Activated gamma-delta T cell treated with Interleukin-2 at 50 U/mL for 16 hours (primary cell): ENCODE measurements at places on chromosomes 6 and 20.

GRCh38 chr20:42792052-42792451 is 397.7 kb downstream of the PTPRT start:
- no peak for DNase-seq

- DNase-seq: no peak
Measured at GRCh38 chr6:95095855-95096254, 481.5 kb upstream of the MANEA start.

GRCh38 chr6:111606620-111607115 is 990 bp upstream of the TRAF3IP2 start:
- DNase-seq: no peak

DNA sequence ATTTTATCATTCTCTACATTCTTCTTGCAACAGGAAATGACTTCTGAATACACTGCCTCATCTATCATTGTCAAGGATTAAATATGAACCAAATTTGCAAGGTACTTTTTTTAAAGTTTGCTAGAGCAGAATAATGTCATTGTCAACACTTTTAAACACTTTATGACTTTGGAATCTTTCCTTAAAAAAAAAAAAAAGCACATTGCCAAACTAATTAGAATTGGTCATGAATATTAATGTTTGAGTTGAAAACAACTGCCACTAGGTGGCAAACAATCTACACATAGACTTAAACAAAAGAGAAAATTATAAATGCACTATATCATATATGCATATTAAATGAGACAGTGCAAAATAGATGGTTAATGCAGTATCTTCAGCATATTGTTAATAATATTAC is 32.5 kb upstream of the TMEM244 start:
- no peak for DNase-seq

DNA sequence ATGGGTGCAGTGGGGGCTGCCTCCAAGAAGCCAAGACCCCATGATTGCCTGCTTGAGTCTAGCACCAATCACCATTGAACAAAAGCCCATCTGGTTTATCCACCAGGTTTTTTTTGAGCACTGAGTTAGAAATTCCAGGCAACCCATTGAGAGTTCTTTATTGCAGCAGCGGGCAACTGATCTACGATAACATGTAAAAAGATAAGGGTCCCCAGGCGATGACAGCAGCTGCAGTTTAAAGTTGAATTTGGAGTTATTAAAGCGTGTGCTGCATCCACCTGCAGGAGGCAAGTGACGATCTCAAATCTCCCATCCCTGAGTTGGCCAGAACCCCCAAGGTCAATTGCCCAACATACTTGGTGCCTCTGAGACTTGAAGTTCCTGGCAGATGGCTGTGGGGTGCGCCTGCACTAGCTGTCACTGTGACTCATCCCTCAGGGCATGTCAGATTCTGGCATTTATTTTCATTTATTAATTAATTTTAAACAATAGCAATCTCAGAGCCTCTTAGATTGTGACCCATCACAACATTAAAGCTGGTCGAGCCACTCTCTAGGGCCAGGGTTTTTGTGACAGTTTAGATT is 290.4 kb upstream of the SULF2 start:
- DNase-seq: no peak

GRCh38 chr6:163147994-163148393 is 266.5 kb upstream of the QKI start:
- no peak for DNase-seq

DNA sequence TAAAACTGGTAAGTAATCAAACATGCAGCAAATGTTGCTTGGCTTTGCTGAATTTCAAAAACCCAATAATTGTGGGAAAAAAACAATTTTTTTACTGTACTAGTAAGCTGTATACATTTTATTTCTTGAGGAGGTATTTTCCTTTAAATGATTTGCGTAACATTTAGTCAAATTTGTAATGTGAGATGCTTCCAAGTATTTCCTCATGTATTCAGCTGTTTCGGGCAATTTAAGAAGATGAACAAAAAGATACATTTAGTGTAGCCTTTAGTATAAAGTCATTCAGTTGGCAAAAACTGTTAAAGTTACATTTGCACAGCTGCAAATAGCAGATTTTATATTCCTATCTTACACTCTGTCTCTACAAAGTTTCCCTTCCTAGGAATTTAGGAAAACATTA is 186.1 kb upstream of the SCGN start:
- DNase-seq: no peak

DNA sequence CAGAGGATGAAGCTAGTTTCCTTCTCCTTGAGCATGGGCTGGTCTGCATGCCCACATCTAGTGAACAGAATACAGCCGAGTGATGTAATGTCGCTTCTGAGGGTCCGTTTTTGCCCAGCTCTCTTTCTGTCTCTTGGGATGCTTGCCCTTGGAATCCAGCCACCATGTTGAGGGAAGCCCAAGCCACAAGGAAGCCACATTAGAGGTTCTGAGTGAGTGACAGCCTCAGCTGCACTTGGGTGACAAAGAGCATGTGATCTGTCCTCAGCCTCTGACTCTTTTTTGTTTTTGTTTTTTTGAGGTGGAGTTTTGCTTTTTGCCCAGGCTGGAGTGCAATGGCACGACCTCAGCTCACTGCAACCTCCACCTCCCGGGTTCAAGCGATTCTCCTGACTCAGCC is 100.6 kb upstream of the SALL4 start:
- DNase-seq: no peak

- no peak for DNase-seq
Measured at GRCh38 chr20:32206760-32207625, 550 bp downstream of the PLAGL2 start.

GRCh38 chr20:54195483-54196472 is 12.1 kb upstream of the PFDN4 start:
- no peak for DNase-seq

- no peak for DNase-seq
Measured at GRCh38 chr20:21251278-21251677, 51.9 kb upstream of the XRN2 start.

DNA sequence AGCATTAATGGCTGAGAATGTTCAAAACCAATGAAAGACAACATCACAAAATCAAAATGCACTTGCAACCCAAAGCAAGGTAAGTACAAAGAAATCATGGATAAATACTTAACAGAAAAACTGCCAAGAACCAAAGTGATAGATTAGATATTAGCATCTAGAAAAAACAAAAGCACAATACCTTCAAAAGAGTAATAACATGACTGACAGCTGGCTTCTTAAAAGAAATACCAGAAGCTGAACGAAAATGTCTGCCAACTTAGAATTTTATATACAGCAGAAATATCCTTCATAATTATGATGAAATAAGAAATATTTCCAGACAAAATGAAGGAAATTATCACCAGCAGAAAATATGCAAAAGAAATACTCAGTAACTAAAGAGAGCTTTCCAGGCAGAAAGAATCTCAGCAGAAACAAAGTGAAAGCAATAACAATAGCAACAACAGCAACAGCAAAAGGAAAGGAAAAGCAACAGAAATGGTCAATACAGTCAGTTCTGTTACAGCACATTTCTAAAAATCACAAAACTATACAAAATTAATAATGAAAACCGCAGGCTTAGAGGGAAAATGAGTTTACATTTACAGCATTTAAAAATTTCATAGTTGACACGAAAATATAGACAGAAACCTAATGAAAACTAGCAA is 121.5 kb upstream of the MAN1A1 start:
- no peak for DNase-seq

- DNase-seq: no peak
Measured at GRCh38 chr6:116051244-116051643, 9.4 kb downstream of the FRK start.

DNA sequence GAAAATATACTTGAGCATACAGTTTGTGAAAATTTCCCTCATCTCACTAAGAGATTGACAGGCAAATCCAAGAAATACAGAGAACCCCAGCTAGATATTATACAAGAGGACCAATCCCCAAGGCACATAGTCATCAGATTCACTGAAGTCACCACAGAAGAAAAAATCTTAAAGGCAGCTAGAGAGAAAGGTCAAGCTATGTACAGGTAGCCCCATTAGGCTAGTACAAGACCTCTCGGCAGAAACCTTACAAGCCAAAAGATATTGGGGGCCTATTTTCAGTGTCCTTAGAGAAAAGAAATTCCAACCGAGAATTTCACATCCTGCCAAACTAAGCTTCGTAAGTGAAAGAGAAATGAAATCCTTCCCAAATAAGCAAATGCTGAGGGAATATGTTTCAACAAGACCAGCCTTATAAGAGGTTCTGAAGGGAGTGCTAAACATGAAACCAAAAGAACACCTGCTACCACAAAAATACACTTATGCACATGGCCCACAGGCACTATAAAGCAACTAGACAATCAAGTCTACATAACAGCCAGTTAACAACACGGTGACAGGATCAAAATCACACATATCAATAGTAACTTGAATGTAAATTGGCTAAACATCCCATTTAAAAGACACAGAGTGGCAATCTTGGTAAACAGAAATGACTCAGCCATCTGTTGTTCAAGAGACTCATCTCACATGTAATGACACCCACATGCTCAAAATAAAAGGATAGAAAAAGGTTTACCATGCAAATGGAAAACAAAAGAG is 96.3 kb downstream of the FHL5 start:
- DNase-seq: no peak

DNA sequence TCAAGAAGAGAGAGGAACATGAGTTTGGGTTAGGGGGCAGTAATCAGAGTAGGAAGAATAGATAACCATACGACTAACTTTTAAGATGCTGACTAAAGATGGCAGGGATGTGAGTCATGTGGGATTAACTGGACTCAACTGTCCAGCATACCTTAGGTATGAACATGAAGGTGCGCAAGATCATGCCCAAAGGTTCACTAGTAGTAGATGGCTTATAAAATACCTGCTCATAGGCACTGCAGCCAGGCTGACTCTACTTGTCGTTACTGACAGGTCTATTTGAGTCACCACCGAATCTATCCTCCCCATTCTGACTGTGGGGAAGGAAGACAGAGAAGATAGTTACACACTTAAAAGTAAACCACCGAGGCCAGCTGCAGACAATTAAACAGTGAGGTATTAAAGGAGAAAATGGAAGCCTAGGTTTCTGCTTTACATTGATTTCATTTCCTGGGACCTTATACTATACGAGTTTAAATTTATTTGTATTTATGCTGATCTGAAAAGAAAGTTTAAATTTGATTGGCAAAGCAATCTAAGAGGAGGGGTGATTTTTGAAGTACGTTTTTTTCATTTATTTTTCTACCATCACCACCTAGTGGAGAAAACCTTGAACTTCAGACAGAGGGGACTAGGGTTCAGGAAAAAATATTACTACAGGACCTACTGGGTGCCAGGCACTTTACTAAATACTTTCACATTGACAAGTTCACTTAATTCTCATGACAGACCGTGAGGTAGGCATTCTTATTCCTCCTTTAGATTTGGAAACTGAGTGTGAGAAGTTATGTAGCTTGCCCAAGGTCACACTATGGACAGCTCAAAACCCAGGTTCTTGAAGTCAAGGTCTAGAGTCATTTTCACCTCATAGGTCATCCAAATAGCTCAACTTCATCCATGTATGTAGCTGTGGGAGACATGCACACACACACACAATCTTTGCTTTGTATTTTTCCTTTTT is 4.0 kb upstream of the WRNIP1 start:
- no peak for DNase-seq

DNA sequence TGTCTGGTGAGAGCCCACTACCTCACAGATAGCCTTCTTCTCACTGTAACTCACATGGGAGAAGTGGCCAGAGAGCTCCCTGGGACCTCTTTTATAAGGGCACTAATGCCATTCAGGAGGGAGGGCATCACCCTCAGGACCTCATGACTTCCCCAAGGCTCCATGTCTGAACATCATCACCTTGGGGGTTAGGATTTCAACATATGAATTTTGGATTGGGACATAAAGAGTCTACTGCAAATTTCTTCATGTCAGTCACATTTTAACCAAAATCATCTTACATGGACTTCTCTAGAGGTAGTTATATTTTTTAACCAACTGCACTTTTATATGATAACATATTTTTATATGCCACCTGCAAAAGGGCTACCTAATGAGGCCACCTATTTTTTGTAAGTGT is 324.7 kb downstream of the PLCB1 start:
- no peak for DNase-seq

- DNase-seq: no peak
Measured at GRCh38 chr6:6772751-6773150, 184.2 kb downstream of the LY86 start.

DNA sequence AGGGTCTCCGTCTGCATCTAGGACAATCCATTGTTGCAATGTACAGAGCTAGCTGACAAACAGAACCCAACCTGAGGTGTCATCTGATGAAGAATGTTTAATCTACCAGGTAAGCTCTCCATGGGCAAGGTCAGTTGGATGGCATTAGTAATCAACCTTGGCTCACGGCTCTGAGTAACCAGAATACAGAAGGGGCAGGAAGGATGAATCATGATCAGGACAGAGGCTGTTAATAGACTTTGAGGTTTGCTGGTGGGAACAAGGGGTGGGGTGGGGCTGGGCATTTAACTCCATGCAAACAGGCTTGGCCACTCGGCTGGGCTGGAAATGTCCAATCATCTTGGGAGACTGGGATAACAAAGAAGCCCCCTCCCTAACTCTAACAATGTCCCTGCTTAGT is 77.1 kb upstream of the MRPS10 start:
- DNase-seq: no peak

- DNase-seq: no peak
Measured at GRCh38 chr6:111406200-111406721, 76.8 kb downstream of the REV3L start.
